Breast epithelium (tissue), 4 donors: ENCODE measurements at places on chromosomes 2 and 18.

GRCh38 chr2:61210332-61210981 is 48.5 kb downstream of the C2orf74 start:
- DNase-seq, result no peak

GRCh38 chr18:28831908-28832307 is 655.0 kb upstream of the CDH2 start:
- no peak for DNase-seq

DNA sequence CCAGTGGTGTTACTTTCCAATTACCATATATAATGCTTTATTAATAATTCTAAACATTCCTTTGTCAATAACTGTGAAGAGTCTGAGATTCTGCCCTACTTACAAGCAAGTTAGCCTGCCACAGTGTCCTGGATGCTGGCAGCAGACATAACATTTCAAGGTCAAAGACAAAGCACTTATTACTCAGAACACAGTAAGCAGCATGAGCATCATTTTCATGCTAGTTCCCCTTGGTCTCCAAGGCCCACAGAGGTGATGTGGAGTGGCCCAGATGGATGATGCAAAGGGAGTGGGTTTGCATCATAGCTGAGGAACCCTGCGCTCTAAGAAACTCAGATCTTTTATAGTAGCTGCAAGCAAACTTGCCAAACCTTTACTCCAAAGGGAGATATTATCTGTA is 349.7 kb downstream of the ZEB2 start:
- DNase-seq, result no peak

DNA sequence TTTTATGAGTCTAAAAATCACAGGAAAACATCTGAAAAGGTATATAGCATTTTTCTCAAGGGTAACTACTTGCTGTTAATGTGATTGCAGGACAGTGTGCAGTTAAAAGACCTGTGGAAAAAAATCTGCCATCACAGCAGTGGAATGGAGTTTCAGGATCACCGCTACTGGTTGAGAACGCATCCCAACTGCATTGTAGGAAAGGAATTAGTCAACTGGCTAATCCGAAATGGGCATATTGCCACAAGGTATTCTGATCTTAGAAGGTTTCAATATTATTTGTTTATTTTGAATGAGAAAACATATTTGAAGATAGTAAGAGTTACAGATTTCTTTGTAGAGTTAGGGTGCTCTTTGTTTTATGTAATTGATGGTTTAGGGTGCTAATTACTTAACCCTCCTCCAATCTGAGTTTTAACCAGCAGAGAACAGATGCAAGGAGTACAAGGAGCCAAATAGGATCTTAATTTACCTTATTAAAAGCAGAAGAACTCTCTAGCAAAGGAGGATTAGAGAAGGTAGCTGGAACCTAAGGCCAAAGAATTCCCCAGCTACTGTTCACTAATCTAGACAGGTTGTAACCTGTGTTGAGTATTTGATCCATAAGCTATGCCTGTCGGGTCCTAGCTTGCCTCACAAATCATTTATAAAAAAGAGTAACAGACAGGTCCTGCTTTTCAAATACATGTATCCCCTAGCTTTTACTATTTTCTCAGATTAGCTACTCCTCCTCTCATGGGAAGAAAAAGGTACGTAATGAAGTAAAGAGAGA is 35.0 kb downstream of the PIKFYVE start:
- no peak for DNase-seq

DNA sequence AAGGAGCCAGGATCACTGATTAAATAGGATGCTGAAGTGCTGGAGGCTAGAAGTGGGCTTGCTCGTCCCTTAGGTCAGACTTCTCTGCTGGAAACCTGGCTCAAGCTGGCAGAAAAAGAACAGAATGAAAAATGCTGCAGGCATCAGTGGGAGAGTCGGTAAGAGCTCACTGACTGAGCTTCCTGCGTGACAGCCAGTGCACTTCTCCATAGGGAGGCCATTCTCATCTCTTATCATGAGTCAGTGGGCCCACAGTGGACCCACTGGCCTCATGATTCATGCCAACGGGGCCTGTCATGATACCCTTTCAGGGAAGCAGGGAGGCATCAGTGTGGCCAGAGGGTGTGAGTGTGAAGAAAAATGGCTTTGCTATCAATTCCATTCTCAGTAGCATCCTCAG is 498.2 kb downstream of the PTPRM start:
- DNase-seq, result no peak

DNA sequence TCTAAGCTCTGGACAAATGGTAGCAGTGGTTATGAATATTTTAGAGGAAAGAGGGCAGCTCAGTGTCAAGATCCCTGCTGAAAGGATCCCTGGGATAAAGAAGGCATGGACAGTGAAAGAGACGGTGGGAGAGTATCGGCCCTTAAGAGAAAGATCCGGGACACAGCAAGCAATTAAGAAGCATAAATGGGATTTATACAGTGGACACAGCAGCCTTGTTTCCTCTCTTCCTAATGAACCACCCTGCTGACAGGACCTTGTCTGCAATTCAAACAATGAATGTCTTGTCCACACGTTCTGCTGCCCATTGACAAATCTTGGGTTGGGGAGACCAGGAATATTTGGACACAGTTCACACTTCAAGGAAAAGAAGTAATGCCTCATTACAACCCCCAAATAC is 16.5 kb downstream of the CPLX4 start:
- no peak for DNase-seq

- DNase-seq, result no peak
Measured at GRCh38 chr2:101625387-101625786, 72.1 kb upstream of the MAP4K4 start.

- no peak for DNase-seq
Measured at GRCh38 chr2:227871375-227871791, at the start of gene DAW1. Gene DAW1 (plus strand): TSS chr2:227871631. CDS start chr2:227871690, 59 bp downstream.

DNA sequence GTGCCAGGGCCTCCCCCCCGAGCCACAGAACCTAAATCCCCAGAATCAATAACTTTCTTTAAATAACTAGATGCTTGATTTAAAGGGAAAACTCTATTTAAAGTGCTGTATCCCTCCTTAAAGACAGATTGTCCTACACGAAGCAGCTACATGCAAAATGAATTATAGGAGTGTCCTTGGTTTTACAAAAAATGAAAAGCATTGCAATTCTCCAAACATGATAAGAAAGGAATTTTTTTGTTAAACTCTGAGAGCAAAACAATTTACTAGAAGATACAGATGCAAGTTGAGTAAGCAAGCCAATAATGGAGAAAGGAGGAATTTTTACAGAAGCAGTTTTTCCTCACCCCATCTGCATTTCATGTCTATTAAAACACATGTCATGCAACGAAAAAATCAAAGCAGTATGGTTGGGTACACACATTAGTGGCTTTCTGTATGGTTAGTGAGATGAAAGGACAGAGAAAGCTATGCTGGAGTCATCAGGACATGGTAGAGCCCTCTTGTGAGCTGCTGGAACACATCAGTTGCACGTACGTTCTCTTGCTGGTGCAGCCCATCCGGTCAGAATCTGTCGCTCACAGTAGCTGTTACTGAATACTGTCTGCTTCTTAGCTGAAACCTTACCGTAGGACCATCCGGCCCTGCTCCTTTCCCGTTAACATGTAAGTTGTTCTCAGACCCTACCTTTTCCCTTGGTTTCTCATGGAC is 25.9 kb upstream of the STEAP3 start:
- DNase-seq, result no peak

- DNase-seq, result no peak
Measured at GRCh38 chr2:203808046-203808750, 59.4 kb upstream of the CTLA4 start.
